ENCODE measurements at places on chromosomes 6 and 20.
A peak's percentile ranks its signal among the peaks of the same experiment; 100 is the strongest.

DNA sequence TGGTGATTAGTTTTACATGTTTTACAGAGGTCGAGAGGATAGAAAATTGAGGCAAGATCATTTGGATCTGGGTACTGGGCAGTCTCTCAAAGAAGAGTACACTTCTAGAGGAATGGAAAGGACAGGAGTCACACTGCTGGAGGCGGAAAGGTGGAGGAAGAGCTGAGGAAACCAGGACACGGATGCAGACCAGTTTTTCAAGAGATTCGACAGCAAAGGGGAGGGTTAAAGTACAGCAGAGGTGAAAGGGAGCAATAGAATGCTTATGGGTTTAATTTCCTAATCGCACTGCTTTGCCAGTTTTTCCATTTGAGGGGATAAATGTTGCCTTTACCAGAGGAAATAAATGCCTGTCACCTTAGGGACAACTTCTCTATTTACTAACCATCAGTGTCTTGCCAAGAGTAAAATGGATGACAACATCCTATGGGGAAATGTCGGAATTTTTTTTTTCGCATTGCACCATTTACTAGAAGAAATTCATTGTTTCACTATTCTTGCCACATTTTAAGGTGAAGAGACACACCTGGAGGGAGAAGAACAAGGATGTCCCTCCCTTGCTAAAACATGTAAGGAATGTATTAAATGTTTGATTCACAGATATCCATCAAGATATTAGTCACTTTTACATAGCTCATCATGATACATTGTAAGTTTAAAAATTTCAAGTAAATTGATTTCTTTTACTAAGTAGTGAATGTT lies 226.6 kb downstream of the COL12A1 start:
- no peak for DNase-seq

GRCh38 chr6:3208775-3209113 lies 18.7 kb downstream of the TUBB2B start:
- DNase-seq, result no peak

DNA sequence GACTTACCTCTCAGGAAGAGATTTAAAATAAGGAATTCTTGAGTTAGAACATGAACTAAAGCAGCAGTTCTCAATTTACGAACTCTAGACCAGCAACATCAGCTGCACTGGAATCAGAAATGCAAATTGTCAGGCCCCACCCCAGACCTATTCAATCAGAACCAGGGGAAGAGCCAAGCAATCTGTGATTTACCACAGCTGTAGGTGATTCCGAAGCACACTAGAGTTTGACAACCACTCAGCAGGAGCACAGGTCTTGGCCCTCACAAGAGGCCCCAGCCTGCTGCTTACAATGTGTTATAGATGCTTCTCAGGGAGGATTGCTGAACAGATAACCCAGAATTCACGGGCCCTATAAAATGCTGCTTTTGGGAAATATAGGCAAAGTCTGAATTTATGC lies 279.2 kb downstream of the PTPRK start:
- no peak for DNase-seq

- DNase-seq, result no peak
These were observed 841.6 kb upstream of the GJE1 start for GRCh38 chr6:141290941-141291721.

GRCh38 chr6:17884498-17885478 lies 102.6 kb downstream of the KIF13A start:
- DNase-seq, result peak; percentile 78

- no peak for DNase-seq
These were observed 75.8 kb downstream of the PSMG4 start for GRCh38 chr6:3334555-3334954.

DNA sequence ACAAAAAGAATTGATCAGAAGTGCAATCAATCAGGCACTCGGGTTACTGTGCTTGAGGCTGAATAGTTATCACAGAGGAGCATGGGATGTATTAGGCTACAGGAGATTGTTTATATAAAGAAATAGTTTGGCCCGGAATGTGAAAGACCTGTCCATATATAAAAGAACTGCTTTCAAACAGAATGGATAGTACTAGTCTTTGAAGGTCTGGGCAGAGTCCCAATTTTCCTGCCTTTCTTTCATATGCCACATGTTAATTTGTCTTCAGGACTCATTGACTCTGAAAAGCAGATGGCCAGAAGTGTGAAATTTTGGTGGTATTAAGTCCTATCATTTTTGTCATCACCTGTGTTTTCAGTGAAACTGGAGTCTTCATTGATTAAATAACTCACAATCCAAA lies 314.5 kb downstream of the EYA4 start:
- no peak for DNase-seq

GRCh38 chr6:693723-694009 lies 727 bp upstream of the EXOC2 start:
- DNase-seq, result no peak

GRCh38 chr6:19059102-19059501 lies 672.0 kb downstream of the RNF144B start:
- no peak for DNase-seq
